ENCODE measurements at places on chromosomes 1 and 21.

GRCh38 chr1:30253807-30254440 lies 469.5 kb downstream of the MATN1 start:
- no peak for DNase-seq

- DNase-seq = no peak
These were observed 72.6 kb downstream of the MDM4 start for GRCh38 chr1:204588826-204589225.

DNA sequence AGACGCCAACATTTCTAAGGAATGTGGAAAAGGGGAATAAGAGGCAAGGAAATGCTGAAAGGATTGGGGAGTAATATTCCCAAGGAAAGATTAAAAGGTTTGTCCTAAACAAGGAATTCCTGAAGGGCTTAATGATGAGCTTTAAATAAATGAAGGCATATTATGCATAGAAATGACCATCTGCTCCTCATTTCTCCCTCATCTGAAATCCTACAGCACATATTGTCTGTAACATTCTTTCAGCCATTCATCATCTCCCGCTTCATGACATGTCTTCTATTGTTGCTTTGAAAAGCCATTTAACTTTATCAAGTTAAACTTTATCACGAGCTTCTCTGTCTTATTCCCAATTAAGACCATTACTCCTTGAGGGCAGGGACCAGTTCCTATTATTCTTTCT lies 608.7 kb upstream of the PLXNA2 start:
- DNase-seq = no peak

- DNase-seq = no peak
These were observed 882 bp upstream of the FCAMR start for GRCh38 chr1:206971029-206971655.

GRCh38 chr1:237166593-237167101 lies 124.7 kb downstream of the RYR2 start:
- DNase-seq = no peak

DNA sequence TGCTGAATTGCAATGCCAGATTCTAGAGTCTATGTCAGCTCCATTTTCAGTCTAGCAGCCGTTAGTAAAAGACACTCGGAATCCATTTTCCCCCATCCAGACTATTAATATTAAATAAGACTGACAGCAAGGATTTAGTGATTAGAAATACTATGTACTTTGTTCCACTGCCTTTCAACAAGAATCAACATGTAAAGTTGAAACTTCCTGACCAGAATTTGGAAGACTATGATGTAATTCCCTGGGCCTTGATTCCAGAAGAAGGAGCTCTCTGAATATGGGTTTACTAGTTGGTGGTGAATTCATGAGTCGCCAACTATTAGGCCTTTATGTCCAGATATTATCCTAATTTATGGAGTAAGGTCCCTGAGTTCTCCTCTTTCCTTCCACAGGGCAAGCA lies 24.8 kb downstream of the KDM1A start:
- no peak for DNase-seq

GRCh38 chr1:38141483-38141882 lies 94.9 kb upstream of the POU3F1 start:
- DNase-seq = no peak

DNA sequence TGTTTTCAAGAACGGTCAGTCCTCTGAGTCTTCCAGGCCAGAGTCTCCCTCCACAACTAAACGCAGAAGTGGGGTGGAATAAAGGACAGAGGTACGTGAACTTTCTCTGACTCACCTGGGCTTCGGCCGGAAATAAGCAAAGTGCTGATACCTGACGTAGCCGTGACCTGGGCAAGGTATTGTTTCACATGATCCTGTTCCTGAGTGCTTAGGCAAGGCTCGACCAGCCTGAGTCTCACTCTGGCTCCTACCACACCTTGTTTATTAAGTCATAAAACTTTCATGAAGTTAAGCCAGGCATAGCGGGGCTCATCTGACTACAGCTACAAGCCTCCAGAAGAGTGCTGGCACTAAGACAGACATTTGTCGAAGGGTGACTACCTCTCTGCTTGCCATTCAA lies 327.5 kb downstream of the SETD4 start:
- DNase-seq = no peak

DNA sequence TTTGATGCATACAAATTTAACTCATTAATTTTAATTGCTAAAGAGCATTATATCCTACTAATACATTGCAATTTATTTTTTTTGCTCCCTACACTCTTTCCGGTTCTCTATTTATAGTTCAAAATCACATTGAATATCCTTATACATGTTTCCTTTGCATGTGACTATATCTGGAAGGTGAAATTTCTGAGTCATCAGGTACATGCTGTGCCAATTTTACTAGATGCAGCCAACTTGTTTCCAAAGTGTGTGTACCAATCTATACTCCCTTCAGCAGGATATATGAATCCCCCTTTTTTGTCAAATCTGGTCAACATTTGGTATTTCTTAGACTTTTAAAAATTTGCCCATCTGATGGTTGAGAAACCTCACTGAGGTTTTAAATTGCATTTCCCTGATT lies 602.9 kb upstream of the CAMK1G start:
- no peak for DNase-seq

GRCh38 chr1:8563944-8564537 lies 246.1 kb downstream of the SLC45A1 start:
- no peak for DNase-seq

DNA sequence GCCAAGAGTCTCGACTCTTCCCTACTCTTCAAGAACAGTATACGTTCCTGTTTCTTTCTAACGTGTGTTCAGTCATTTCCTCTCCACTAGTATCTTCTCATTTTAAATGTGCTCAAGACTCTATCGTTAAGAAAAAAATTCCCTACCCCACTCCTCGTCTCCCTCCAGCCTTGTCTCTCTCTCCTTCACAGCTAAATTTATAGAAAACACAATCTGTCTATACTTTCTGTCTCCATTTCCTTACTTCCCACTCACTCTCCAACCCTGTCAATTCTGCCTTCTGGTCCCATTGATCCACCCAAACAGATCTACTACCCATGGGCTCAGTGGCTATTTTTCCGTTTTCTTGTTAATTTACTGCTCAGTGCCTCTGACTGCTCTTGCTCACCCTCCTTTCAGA lies 75.3 kb downstream of the CSMD2 start:
- no peak for DNase-seq

- DNase-seq = no peak
These were observed 16.6 kb downstream of the COPA start for GRCh38 chr1:160326418-160326817.
